ENCODE measurements at places on chromosomes 2 and 18. TPM values are rescaled to one million over a fixed set of nuclear protein-coding genes. Genes with fewer than 3 reads are reported as not detected.
A peak's percentile ranks its signal among the peaks of the same experiment; 100 is the strongest.

DNA sequence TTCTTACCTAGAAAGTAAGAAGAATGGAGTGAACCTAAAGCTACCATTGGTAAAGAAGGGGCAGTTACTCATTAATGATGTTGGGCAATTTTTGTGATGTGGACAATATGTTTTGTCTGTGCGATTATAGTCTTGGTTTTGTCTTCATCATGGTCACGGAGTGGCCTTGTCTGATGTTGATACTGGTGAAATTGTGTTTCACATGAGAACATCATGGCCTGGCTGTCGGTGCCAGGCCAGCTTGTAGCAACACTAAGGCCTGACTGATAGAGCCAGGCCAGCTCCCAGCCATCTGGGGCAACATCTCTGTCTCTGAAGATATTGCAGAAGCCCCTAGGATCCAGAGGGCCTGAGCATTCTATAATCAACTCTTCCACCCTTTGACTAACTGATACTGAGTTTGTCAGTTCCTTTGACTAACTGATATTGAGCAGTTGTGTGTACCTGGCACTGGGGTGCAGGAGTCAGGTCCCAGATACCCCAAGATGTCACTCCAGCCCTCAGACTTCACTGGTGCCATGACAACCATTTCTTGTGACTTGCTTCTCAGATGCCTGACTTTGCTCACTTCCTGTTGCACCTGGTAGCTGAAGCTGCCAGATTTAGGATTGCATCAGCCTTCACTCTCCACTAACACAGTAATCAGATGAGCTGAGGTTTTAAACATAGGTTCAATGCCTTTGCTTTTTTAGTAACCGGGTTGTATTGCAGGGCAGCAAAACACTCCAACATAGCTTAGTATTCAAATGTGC, 62.5 kb downstream of the RPIA start:
- DNase-seq, result no peak

DNA sequence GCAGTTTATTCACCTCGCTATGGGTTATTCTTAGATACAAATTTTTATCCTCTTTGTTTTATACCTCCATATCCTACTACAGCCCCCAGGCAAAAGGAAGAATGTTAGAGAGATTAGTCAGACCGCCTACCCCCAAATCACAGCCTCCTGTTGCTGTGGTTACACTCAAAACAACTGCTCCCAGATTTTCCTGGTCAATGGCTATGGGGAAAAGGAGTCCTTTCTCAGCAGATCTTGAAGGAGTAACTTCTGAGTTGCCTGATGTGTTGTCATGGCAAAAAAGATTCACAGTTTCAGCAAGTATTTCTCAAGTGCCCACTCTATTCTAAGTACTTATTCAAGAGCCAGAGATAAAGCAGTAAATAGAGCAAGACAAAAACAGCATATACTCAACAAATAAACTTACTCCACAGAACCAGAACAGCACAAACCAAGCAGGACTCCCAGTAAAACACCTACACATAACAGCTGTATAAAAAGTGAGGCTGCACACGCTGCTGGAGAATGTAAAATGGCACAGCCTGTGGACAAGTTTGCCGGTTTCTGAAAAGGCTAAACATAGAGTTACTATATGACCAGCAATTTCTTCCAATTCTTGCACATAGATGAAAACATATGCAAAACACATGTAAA, 104.8 kb downstream of the NOL10 start:
- DNase-seq, result peak; percentile 93

- no peak for DNase-seq
These were observed 50.1 kb downstream of the CDH19 start for GRCh38 chr18:66553824-66554223.

- DNase-seq, result no peak
These were observed 811 bp downstream of the ADD2 start for GRCh38 chr2:70767079-70767698.

DNA sequence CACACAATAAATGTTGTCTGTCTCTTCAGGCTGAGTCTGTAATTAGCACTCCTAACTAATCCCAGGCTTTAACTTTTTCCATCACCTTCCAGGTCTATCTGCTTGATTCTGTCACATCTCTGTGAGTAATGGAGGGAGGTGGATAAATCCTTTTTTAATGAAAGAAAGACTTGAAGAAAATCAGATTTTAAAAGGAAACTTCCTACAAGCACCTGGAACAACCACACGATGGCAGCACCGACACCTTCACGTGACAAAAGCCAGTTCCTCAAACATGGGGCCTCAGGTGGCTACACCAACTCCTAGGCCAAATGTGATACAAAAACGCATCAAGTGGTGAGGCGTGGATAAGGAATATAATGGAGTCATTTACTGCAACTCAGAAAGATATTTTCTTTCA, 41.8 kb downstream of the TGFBRAP1 start:
- no peak for DNase-seq

GRCh38 chr2:147499785-147500184, 345.0 kb upstream of the ACVR2A start:
- no peak for DNase-seq

GRCh38 chr2:230872968-230873660, 8.4 kb downstream of the ITM2C start:
- DNase-seq, result peak; percentile 37

DNA sequence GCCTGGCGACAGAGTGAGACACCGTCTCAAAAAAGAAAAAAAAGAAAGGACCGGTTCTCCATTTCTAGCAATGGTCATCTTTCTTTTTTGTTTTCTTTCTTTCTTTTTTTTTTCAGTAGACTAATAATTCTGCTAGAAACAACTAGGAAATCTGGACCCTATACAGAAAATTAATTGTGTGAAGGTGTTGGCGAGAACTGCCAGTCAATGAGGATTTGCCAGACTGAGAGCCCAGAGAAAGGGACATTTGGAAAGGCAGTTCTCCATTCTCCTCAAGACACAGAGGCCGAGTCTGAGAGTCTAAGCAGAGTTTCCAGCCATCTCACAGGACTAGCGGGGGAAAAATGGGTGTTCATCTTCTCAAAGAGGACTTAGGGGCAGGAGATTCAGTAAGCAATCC, 123.6 kb upstream of the GPC1 start:
- peak; percentile 55 for DNase-seq

DNA sequence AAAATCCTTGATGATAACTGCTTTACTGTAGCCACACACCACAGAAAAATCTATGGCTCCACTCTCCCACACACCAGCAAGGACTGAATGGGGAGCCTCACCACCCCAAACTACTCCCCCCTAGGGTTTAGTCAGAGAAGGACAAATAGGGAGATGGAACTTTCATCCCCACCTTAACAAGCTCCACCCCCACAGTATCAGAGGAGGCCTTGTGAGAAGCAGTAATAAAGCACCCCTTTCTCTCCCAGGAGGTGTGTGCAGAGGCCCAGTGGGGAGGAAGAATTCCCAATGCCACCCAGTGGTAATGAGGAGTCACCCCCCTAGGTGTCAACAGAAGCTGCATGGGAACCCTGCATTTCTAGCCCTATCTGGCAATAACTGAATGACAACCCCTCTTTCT, 224.9 kb downstream of the TNS1 start:
- DNase-seq, result no peak

DNA sequence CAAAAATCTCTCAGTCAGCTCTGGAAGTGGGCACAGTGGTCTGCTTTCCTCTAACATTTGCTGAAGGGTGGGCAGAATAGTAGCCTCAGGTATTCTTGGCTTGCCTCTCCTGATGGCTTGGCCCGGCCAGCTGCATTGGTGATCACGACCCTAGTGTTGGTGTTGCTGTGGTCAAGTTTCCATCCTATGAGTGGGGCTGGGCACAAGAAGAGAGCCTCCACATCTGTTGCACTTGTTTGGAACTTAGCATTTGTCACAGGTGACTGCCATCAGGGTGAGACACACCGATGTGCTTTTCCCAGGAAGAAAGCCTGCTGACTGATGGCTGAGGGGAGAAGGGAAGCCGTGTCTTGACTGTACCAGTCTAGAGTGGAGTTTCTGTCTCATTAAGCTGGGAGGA, 33.1 kb upstream of the SNORC start:
- no peak for DNase-seq

GRCh38 chr18:13563390-13563805, 163.0 kb downstream of the FAM210A start:
- no peak for DNase-seq

Gene CRYGD
- not detected for total RNA-seq

Gene DCDC2C
- total RNA-seq, result not detected

Gene UGT1A9
- total RNA-seq, result not detected

Gene CASP8
- 23.2 TPM for total RNA-seq

Gene MYO7B
- under 0.01 TPM for total RNA-seq
